ENCODE measurements at places on chromosomes 3 and 15.

GRCh38 chr3:15823092-15823491, 25.3 kb upstream of the ANKRD28 start:
- DNase-seq, result no peak

GRCh38 chr15:89486726-89487050, 9.7 kb downstream of the RHCG start:
- DNase-seq, result no peak

DNA sequence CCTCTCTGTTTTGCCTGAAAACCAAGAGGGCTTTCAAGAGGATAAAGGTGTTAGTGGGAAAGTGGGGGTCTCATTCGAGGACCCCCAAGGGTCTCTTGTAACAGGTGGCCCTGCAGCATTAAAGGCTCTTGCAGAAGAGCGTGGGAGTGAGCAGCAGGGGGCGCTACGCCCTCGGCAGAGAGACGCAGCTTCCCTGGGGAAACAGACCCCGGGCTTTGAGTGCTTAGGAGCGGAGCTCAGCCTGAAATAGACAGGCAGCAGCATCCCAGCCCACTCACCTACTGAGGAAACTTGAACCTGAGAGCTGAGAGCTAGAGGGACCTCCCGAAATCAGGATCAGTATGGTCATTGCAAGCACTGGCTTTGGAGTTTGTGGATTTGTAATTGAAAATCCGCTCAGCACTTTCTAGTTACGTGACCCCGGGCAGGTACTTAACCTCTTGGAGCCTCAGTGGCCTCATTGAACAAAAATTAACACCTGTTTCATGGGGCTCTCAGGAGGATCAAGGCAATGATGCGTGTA, 25.7 kb downstream of the RPLP1 start:
- peak; percentile 39 for DNase-seq

- DNase-seq, result no peak
Observed at GRCh38 chr3:71512544-71512943, 71.0 kb downstream of the FOXP1 start.

- no peak for DNase-seq
Observed at GRCh38 chr3:188788621-188789081, 383.1 kb upstream of the TPRG1 start.

DNA sequence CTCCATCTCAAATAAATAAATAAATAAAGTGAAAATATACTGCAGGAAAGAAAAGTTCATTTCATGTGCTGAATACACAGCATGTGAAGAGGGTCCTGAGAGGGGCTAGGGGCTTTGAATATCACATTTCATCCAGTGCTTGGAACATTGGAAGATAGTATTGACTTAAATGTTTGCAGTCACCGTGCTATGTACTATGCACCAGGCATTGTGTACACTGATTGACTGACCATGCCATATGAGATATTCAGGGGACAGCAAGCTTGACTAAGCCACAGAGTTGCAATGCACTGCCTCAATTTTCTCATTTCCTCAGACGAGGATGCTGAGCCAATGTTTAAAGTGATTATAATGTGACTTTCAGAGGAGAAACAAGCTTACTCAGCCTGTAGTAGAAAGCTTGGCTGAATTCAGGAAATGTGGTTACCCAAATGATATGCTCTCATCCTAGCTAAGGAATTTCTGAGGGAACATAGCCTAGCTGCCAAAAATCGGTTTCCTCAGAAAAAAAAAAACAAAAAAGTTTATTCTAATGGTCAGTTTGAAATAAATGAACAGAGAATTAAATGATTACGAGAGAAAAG, 557.9 kb downstream of the FGF12 start:
- no peak for DNase-seq

DNA sequence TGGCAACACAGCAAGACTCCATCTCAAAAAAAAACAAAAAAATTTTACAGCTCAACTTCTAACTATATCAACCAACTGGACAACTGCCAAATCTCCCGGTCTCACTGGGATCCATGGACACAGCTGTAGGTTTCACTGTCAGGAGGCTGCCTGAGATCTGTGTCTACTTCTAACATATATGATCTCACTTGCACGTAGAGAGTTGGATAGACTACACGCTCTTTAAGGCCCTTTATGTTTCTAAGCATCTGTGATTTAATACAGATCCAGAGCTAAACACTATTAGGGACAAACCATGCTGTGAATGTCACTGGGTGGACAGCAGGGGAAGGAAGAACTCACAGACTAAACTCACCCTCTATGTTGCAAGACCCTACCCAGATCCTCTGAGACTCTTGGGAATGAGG, 13.0 kb upstream of the APOD start:
- DNase-seq, result no peak

GRCh38 chr3:49509028-49509561, 39.0 kb downstream of the DAG1 start:
- DNase-seq, result no peak

All from DMS79 (cell line).